ENCODE measurements at places on chromosomes 11 and 22.

DNA sequence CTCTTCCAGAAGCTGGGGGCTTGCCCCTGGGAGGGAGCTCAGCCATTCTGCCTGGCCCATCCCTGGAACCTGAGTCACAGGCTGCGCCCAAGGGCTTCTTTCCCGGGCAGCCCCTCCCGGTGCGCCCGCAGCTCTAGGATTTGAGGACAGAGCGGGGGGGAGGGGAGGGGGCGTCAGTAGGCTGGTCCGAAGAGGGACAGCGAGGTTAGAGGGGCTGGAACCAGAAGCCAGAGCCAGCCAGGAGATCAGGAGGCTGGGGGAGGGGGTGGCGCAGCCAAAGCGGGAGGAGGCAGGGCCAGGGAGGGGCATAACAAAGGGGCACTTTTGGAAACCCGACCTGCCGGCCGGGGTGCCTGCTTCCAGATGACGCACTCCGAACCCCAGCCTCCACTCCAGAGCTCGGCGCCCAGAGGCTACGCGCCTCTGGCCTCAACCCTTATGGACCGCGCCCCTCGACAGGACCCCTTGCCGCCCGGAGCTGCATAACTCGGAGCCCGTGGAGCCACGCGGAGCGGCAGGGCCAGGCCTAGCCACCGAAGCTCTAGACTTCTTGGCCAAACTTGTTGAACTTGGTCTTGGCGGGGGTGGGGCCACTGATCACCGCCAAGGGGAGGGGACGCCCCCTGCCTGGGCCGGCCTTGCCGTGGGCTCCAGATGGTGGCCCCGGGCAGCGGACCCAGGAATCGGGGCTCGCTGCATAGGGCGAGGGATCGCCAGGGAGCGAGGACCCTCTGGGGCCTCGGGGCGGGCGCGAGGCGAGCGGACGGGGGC, 744 bp downstream of the PACSIN3 start:
- H3K4me3 ChIP-seq: peak overlapping the region; percentile 81
- no peaks in the 10 kb centered on the region for H3K36me3 ChIP-seq
- no peaks in the 10 kb centered on the region for H3K4me1 ChIP-seq
- peak; percentile 95 for DNase-seq

GRCh38 chr22:49942565-49943404, 17.8 kb upstream of the PIM3 start:
- no peaks in the 10 kb centered on the region for H3K36me3 ChIP-seq
- H3K4me3 ChIP-seq: no peak overlapping the region
- no peak for DNase-seq
- no peaks in the 10 kb centered on the region for H3K27me3 ChIP-seq

GRCh38 chr11:123247813-123248379, 52.8 kb upstream of the CLMP start:
- H3K4me1 ChIP-seq: peaks cover 11% of the 10 kb centered on the region
- H3K4me3 ChIP-seq: no peak overlapping the region
- no peaks in the 10 kb centered on the region for H3K36me3 ChIP-seq
- DNase-seq: no peak
- no peak overlapping the region for H3K27ac ChIP-seq

- no peak for DNase-seq
- H3K4me3 ChIP-seq: no peak overlapping the region
- H3K36me3 ChIP-seq: peaks cover 87% of the 10 kb centered on the region
Observed at GRCh38 chr11:70281156-70281609, 10.7 kb downstream of the PPFIA1 start.

DNA sequence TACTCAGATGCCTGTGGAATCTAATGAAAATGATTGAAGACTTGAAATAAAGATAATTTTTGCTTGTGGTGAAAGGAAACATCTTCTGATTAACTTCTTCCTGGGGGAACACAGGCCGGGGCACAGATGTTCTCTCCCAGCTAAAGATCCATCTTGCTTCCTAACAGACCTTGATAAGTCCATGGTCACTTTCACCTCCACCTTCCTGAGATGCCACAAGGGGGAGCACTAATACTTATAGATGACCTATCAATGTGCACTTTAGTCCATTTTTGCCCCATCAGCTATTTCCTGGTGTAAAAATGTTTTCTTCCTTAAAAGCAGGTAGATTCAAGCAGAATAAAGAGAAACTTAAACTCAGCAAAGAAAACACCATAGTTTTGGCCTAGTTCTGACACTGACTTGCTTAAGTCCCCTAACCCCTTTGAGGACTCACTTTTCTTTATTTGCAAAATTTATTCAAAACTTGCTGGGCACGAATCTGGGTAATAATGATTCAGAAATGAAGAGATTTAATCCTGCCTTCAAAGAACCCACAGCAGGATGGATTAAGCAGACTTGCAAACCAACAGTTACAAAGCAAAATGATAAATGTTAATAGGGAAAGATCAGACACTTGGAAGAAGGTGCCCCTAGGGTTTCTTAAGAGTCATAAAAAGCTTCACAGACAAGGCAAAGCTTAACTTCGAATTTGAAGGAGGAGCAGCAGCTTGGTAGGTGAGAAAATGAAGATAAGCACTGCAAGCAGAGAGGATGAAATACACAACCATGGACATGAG, 158.7 kb downstream of the RAB38 start:
- H3K4me1 ChIP-seq: peaks cover 8% of the 10 kb centered on the region
- DNase-seq: peak; percentile 83
- H3K27ac ChIP-seq: no peak overlapping the region
- H3K27me3 ChIP-seq: no peaks in the 10 kb centered on the region
- H3K36me3 ChIP-seq: no peaks in the 10 kb centered on the region
- H3K4me3 ChIP-seq: no peak overlapping the region

GRCh38 chr11:66367561-66368312, 3.8 kb downstream of the SLC29A2 start:
- H3K4me3 ChIP-seq: no peak overlapping the region
- peaks cover 51% of the 10 kb centered on the region for H3K36me3 ChIP-seq
- no peak overlapping the region for H3K27ac ChIP-seq
- H3K4me1 ChIP-seq: no peaks in the 10 kb centered on the region
- H3K27me3 ChIP-seq: no peaks in the 10 kb centered on the region
- DNase-seq: no peak

- H3K4me3 ChIP-seq: peak overlapping the region; percentile 87
- no peaks in the 10 kb centered on the region for H3K36me3 ChIP-seq
- H3K27ac ChIP-seq: no peak overlapping the region
- DNase-seq: peak; percentile 85
- peaks cover 11% of the 10 kb centered on the region for H3K4me1 ChIP-seq
Observed at GRCh38 chr11:122656631-122657101, 1.1 kb downstream of the UBASH3B start.

GRCh38 chr22:50048061-50048765, 9.9 kb downstream of the TTLL8 start:
- H3K4me3 ChIP-seq: no peak overlapping the region
- H3K36me3 ChIP-seq: no peaks in the 10 kb centered on the region
- DNase-seq: no peak
- H3K4me1 ChIP-seq: no peaks in the 10 kb centered on the region
- H3K27ac ChIP-seq: no peak overlapping the region

All from endodermal cell (in vitro differentiated cells).